ENCODE measurements at places on chromosomes 1 and 21. TPM values are rescaled to one million over a fixed set of nuclear protein-coding genes. Genes with fewer than 3 reads are reported as not detected.

The VAV3 gene
- total RNA-seq = 9.0 TPM

The TCHH gene
- total RNA-seq = 0.15 TPM

The C1orf210 gene
- total RNA-seq = 24.9 TPM

GRCh38 chr1:28157894-28158293 is 18.6 kb downstream of the PTAFR start:
- H3K36me3 ChIP-seq = no peaks in the 10 kb centered on the region
- no peaks in the 10 kb centered on the region for H3K27me3 ChIP-seq
- DNase-seq = no peak
- H3K4me1 ChIP-seq = peaks cover 56% of the 10 kb centered on the region
- H3K27ac ChIP-seq = no peak overlapping the region
- no peak overlapping the region for H3K4me3 ChIP-seq

DNA sequence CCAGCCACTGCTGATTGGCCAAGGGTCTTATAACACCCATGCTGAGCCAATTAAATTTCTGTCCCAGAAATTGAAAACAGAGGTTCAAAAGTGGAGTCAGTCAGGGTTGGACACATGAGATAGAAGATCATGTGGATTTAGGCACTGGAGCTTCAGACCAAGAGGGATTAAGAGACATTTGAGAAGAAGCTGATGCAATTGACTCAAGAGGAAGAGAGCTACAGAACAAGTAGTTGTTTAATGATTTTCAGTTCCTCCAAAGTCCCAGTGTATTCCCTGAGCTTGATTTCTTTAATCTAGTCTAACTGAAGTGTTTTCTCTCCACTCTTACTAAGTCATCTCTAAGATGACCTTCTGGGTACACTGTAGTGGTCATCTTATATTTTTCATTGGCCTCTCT is 227.1 kb downstream of the DUSP10 start:
- no peak for DNase-seq
- H3K4me3 ChIP-seq = no peak overlapping the region
- no peaks in the 10 kb centered on the region for H3K4me1 ChIP-seq
- H3K27me3 ChIP-seq = no peaks in the 10 kb centered on the region
- no peaks in the 10 kb centered on the region for H3K36me3 ChIP-seq
- H3K27ac ChIP-seq = no peak overlapping the region

GRCh38 chr1:117600325-117600943 is 5.4 kb upstream of the TENT5C start:
- H3K4me3 ChIP-seq = no peak overlapping the region
- H3K36me3 ChIP-seq = no peaks in the 10 kb centered on the region
- no peaks in the 10 kb centered on the region for H3K27me3 ChIP-seq
- H3K4me1 ChIP-seq = no peaks in the 10 kb centered on the region
- H3K27ac ChIP-seq = no peak overlapping the region

GRCh38 chr1:213423605-213424004 is 372.6 kb downstream of the RPS6KC1 start:
- no peaks in the 10 kb centered on the region for H3K4me1 ChIP-seq
- H3K27me3 ChIP-seq = no peaks in the 10 kb centered on the region
- DNase-seq = no peak
- no peak overlapping the region for H3K27ac ChIP-seq
- H3K4me3 ChIP-seq = no peak overlapping the region

Measured in upper lobe of left lung (tissue), 6 donors.